Activated T-helper 17 cell treated with anti-CD3 and anti-CD28 coated beads, Interleukin-2, amount 50 U/mL, for 72 hours (primary cell): ENCODE measurements at places on chromosomes 3 and 15. TPM values are rescaled to one million over a fixed set of nuclear protein-coding genes. Genes with fewer than 3 reads are reported as not detected.

Gene ITIH1
- not detected for total RNA-seq

Gene RASGRF1
- total RNA-seq, result not detected

Gene CKMT1B
- 0.32 TPM for total RNA-seq

Gene RPS27L
- 240 TPM for total RNA-seq
